ENCODE measurements at places on chromosomes 13 and 19.

DNA sequence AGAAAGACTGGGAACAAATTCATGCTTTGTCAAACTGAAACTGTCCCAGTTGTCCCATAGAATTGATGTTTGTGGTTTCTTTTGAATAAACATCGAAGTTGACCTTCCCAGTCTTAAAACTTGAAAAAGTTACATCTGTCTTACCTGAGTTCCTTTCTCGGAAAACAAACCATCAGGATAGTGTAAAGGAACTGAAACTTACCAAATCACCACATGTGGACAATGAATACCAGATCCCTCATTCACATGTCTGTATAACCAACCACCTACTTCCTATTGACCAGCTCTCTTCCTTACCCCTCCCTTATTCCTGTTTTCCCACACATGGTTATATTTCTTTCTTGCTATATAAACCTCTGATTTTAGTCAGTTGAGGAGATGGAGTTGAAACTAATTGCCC is 791.7 kb upstream of the PCDH20 start:
- DNase-seq = no peak

GRCh38 chr19:33343859-33344572 is 29.5 kb upstream of the CEBPG start:
- no peak for DNase-seq

DNA sequence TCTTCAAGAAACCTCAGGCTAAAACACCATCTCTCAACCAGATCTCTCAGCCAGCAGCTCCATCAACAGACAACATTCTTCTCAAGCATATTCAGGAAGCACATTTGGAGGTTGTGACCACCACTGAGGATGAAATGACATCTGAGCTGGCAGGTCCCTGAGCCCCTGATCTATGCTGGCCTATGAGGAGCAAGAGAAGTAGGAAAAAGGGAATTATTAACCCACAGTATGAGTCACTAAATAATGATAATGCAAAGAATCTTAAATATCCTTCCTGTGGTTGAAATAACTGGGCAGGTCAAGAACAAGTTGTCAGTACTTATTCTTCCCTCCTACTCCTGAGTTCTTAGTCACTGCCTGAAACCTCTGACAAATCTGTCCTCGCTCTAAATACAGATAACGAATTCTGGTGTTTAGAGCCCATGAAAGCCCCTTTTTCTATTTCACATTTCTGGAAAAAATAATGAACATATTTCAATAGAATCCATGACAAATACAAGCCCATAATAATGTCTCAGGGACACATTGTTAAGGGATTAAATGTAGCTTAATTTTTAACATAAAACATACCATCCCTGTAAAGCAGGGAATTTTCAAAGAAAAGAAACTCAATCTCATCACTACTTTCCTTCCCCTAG is 225.8 kb upstream of the IRS2 start:
- no peak for DNase-seq

GRCh38 chr19:51441410-51442390 is 16.6 kb downstream of the SIGLEC8 start:
- no peak for DNase-seq

DNA sequence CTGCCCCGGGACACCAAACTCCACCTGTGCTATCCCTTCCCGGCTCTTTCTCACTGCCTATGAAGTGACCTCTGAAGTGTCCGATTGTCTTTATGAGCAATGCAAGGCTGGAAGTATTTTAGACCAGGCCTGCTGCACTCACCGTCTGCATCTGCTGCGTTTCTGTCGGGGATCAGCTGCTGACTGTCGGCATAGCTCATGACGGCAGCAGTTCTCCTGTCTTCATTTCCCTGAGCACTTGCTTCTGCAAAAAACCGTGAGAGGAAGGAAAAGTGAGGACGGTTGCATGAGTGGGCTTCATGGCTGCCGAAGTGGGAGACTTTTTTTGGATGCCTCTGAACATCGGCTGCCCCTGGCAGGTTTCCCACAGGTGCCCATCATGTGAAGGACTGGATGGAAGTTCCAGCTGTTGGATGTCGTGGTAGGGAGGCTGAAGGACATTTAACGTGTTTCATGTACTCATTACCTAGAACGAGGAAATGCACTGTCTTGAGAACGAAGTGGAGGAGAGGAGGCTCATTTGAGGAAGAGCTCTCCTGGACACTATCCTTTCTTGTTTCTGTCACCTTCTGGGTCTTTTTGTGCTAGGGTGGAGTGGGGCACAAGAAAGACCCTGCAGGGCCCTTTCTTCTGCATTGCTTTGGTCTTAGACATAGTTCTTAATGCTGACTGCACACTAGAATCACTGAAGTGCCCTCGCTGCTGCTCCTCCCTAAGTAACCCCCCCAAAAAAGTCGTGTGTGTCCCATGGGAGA is 94.7 kb downstream of the RNASEH2B start:
- DNase-seq = no peak

- no peak for DNase-seq
These were observed at the start of gene ZNF556 for GRCh38 chr19:2867025-2867991. Gene ZNF556, plus strand, starts transcription at chr19:2867335. Its CDS starts 87 bp downstream, at chr19:2867422.

GRCh38 chr13:76795701-76796695 is 90.2 kb downstream of the KCTD12 start:
- DNase-seq = no peak

- no peak for DNase-seq
These were observed 5.8 kb downstream of the KASH5 start for GRCh38 chr19:49393881-49394280.

GRCh38 chr19:34654796-34655195 is 22.2 kb downstream of the SCGB2B2 start:
- no peak for DNase-seq

GRCh38 chr13:103952183-103952582 is 886.0 kb upstream of the SLC10A2 start:
- no peak for DNase-seq
